ENCODE measurements at places on chromosomes 13 and 19.

GRCh38 chr19:42538841-42539709 lies 10.8 kb upstream of the CEACAM1 start:
- DNase-seq: no peak

DNA sequence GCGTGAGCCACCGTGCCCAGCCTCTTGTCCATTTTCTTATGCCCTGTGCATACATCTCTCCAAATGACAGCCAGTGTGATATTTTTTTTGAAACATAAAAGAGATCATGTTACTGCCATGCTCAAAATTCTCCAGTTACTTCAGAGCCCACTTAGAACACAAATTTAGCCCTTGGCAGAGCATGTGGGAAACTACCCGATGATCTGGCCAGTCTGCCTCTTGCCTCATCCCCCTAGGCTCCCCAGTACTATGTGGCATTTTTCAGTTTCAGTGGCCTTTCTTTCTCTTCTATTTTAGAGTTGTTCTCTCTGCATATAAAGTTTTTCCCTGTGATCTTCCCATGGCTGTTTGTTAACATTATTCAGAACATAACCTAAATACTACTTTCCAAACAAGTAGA lies 323.0 kb downstream of the GPC5 start:
- no peak for DNase-seq

DNA sequence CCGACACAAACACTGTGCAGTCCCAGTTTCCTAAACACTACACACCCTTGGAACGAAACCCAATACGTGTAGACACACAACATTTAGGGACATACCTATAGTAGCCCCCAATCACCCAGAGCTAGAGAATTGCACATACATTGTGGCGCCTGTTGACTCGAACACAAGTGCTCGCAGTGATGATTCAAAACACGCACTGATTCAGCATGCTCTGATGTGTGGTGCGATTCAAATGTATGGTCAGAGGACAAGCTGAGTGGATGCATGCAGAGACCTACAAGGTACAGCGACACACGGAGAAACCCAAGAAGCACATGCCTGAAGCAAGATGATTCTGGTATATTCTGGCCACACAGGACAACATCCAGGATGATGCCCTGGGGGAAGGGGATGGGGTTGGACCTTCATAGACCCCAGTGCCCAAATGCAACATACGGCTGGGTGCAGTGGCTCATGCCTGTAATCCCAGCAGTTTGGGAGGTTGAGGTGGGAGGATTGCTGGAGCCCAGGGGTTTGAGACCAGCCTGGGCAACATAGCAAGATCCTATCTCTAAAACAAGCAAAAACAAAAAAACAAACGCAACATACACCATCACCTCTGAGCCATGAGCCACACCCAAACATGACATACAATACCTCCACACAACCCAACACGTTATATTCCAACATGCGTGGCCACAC lies 997 bp upstream of the KCNN4 start:
- no peak for DNase-seq

- no peak for DNase-seq
These were observed 62.2 kb upstream of the NBEA start for GRCh38 chr13:34879851-34880250.

DNA sequence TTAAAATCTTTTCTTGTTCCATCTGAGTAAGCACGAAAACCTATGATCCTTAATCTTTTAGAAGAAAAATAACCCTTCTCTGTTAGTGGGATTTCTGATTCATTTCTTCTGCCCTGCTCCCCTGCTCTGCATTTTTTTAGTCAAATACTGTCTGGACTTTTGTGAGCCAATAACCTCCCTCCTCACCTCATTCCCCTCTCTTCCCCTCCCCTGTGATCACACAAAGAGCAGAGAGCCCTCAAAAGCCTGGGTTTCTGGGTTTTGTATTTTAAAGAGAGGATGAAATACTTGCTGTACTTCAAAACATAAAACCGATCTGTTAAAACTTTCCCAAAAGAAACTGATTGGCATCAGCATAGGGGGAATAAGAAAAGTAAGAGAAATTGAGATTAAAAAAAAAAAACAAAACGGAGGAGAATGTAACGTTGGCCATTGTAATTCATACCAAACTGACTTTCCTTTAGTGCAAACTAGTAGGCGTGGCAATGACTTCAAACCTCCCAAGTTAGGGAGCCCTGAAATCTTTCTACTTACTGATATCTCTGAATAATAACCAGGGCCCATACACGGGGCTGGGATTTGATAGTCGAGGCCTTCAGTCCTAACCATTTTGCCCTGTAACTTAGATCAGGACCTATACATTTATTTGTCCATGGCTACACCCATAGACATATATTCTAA lies 232.9 kb downstream of the TM9SF2 start:
- no peak for DNase-seq

- DNase-seq: no peak
These were observed 616 bp downstream of the FCHO1 start for GRCh38 chr19:17751912-17752273.

DNA sequence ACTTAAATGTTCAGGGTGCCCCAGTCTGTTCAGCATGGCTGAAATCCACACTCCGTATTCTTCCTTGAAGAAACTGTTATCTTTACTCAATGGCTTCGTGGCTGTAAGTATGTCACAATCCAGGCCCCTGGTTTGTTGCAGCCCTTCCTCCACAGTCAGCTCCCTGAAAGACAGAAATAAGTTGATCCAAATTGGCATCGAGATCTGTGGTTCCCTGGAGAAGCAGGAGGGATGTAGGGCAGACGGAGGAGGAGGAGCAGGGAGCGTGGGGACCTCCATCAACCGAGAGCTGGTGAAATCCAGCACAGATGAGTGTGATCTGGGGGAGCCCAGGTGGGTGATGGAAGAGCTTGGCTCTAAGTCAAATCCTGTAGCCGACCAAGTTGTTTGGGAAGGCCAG lies 304 bp downstream of the TSPAN16 start:
- no peak for DNase-seq

GRCh38 chr19:3479834-3480215 lies 500 bp downstream of the SMIM24 start:
- peak; percentile 34 for DNase-seq

GRCh38 chr19:50387868-50388245 lies 3.7 kb downstream of the POLD1 start:
- no peak for DNase-seq

DNA sequence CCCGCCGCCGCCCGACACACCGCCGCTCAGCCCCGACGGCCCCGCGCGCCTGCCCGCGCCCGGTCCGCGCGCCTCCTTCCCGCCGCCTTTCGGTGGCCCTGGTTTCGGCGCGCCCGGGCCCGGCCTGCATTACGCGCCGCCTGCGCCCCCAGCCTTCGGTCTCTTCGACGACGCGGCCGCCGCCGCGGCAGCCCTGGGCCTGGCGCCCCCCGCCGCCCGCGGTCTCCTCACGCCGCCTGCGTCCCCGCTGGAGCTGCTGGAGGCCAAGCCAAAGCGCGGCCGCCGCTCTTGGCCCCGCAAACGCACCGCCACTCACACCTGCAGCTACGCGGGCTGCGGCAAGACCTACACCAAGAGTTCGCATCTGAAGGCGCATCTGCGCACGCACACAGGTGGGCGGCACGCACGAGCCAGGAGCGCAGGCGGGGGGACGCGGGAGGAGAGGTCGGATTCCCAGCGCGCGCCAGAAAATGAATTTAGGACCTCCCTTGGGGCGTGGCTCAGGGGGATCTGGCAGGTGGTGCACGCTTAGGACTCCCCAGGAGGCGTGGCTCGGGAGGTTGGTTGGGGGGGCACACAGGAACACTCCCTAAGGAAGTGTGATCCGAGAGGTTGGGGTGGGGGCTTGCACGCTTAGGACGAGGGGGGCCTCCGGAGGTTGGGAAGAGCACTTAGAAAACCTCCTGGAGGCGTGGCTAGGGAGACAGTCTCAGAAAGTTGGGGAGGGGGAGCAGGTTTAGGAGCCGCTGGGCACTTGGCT lies 1.2 kb downstream of the KLF2 start:
- peak; percentile 69 for DNase-seq

GRCh38 chr19:43524922-43525835 lies 1.8 kb downstream of the ETHE1 start:
- peak; percentile 38 for DNase-seq

DNA sequence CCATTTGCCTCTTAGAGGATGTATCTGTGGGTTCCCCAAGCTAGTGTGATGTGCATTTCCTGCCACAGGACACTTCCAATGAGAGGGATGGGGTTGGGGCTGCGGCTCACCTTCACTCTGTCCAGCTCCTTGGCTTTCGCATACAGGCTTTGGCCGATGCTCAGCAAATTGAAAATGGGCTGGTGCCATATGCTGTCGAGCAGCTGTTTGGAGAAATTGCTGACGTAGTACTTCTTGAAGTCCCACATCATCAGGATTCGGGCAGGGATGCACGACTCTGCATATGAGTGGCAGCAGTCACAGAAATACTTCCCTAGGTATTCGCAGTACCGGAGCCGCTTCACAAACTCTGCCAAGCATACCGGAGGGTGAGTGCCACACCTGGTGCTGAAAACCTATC lies 37.0 kb downstream of the RUBCNL start:
- no peak for DNase-seq

DNA sequence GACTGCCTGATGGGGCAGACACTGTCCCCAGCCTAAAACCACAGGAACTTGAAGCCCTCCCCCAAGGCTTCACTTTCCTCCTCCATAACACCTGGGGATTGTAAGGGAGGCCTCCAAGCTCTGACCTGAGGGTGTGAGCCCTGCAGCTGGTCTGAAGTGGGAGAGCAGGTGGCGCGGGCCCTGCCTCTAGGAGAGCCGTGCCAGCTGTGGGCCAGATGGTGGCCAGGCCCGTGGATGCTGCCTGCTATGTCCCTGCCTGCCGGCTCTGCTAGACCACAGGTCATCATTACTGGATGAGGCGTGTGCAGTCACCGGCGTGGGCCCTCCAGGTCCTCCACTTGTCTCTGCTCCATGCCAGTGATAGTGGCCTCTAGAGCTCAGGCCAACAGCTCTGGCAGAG lies 3.5 kb upstream of the KLHL26 start:
- DNase-seq: no peak

- DNase-seq: peak; percentile 87
These were observed 20.6 kb upstream of the ZNF430 start for GRCh38 chr19:20999731-21000352.

- no peak for DNase-seq
These were observed at the start of gene GIPC3 for GRCh38 chr19:3585301-3586126. Gene GIPC3, plus strand, starts transcription at chr19:3585478. Its CDS starts 120 bp downstream, at chr19:3585598.

DNA sequence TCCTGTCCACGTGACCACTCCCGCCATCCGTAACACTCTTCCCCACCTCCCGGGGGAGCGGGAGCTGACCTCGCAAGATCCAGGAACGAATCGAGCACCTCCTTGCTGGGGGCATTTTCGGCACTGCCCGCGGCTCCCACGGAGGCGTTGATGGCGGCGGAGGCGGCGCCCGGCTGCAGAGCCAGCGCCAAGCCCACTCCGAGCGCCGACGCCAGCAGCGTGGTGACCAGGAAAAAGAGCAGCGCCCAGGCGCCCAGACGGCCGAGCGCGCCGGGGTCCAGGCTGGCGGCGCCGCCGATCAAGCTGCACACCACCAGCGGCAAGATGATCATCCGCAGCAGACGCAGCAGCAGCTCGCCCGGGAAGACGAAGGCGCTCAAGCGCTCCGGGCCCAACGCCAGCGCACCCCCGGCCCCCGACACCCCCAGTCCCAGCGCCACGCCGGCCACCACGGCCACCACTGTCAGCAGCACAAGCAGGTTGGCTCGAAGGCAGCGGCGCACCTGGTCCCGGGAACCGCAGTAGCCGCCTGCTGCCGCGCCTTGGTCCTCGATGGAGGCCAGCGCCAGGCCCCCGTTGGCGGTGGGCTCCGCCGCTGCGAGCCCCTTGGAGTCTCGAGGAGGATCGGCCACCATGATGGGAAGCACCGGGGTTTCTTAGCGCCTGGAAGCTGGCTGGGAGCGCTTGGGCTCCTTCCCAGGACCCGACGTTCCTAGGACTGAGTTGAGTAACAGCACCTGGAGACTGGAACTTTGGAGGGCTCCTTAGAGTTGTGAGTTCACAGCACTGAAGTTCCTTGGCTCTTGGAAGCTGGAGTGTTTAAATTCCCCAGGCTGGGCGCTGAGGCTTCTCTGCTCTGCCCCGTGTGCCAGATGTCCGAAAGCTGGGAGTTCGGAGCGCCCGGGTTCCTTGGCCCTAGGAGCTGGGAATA lies 798 bp downstream of the SLC1A5 start:
- DNase-seq: no peak

GRCh38 chr13:109154966-109155761 lies 525.8 kb downstream of the MYO16 start:
- no peak for DNase-seq

- DNase-seq: no peak
These were observed 237.4 kb downstream of the LMO7 start for GRCh38 chr13:75873494-75873893.

DNA sequence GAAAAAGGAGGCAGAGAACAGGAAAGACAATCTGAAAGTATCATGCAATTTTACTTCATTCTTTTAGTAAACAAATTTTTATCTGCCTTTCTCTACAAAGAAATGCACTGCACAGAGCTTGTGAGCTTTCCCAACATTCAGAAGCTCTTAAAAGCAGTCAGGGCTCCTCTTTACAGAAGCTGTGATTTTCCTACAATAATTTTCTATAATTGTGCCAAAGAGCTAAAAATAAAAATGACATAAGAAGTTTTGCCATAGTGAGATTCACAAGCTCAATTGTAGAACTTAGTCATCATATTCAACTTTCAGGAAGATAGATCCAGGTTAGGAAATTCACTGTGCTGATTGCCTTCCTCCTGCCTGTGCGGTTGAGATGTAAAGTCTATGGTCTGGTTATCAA lies 341.4 kb downstream of the PCDH9 start:
- no peak for DNase-seq

DNA sequence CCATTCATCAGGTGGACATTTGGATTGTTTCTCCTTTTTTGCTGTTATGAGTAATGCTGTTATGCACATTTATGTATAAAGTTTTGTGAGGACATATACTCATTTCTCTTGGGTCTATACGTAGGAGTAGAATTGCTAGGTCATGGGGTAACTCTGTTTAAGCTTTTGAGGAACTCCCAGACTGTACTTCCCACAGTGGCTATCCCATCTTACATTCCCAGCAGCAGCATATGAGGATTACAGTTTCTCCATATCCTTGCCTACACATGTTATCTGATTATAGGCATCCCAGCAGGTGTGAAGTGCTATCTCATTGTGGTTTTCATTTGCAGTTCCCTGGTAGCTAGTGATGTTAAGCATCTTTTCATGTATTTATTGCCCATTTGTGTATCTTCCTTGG lies 5.9 kb downstream of the ZSCAN22 start:
- no peak for DNase-seq

All from CD4-positive, alpha-beta T cell treated with Interferon gamma for 1 hour (primary cell).